ENCODE measurements at places on chromosomes 11 and 22.

DNA sequence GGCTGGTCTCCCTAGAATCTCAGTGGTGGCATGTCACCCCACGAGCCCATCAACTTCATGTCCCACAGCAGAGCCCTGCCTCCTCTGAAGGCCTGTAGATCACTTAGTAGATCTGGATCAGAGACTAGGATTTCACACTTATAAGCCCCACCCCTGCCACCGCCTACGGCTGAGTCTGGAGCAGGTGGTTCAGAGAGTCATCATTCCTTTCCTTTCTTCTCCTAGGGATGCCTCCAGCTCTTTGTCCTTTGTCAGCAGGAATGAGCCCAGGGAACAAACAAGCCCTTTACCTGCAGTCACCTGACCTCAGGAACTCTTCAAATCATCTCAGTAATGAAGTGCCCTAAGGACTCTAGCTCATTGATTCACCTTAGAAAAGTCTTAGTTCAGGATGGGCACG, 37.8 kb downstream of the SCGB1A1 start:
- no peak for DNase-seq

- DNase-seq = peak; percentile 64
Observed at GRCh38 chr11:114036147-114036811, 23.2 kb upstream of the ZBTB16 start.

GRCh38 chr11:14255238-14255534, 103.8 kb downstream of the RRAS2 start:
- DNase-seq = peak; percentile 61

DNA sequence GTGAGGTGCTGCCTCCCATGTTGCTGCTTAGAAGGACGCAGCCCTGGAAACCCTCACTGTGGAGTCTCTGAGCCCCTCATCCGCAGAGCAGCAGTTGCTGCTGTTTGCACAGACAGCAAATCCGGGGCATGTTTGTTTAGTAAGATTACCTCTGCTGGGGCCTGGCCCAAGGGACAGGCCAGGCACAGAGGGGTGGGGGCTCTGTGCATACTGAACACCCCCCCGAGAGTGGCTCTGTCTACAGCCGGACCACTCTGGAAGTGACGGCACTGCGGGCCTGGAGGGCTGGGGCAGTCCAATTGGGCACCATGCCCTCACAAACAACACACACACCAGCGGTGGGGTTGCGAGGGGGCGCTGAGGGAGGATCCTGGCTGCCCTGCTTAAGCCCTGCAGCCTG, 22.9 kb upstream of the CCDC188 start:
- no peak for DNase-seq

DNA sequence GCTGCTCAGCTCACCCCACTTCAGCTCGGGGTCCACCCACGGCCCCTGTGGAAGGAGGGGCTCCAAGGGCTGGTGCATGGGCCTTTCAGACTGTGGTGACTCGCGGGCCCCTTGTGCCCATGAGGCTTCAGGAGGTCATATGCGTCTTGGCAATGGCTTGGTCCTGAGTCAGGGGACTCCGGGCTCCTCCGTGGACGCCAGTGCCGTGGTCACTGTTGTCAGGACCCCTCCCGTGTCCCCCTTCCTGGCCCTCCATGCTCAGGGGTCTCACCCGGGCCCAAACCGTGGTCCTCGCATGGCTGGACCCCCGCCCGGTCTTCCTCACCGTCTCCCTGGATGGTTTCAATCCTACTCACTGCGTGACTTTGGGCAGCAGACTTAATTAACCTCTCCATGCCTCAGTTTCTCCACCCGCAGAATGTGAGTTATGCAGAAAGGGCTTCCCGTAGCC, 436.4 kb downstream of the TBC1D22A start:
- no peak for DNase-seq

DNA sequence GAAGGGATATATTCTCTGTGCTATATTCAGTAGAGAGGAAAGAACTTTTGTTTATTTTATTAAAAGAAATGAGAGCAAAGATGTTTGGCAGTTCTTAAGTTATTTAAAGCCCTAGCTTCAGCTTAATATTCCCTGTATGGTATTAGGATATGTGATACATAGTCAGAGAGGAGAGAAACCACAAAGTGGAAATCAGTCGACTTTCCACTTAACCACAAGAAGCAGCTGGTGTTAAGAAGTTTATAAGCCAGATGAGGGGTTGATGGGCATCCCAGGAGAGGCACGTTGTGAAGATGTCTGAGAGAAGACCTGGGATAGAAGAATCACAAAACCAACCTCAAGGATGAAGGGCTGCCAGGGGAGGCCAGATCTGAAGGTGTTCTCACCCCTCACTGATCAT, 23.3 kb upstream of the PHF21B start:
- no peak for DNase-seq

DNA sequence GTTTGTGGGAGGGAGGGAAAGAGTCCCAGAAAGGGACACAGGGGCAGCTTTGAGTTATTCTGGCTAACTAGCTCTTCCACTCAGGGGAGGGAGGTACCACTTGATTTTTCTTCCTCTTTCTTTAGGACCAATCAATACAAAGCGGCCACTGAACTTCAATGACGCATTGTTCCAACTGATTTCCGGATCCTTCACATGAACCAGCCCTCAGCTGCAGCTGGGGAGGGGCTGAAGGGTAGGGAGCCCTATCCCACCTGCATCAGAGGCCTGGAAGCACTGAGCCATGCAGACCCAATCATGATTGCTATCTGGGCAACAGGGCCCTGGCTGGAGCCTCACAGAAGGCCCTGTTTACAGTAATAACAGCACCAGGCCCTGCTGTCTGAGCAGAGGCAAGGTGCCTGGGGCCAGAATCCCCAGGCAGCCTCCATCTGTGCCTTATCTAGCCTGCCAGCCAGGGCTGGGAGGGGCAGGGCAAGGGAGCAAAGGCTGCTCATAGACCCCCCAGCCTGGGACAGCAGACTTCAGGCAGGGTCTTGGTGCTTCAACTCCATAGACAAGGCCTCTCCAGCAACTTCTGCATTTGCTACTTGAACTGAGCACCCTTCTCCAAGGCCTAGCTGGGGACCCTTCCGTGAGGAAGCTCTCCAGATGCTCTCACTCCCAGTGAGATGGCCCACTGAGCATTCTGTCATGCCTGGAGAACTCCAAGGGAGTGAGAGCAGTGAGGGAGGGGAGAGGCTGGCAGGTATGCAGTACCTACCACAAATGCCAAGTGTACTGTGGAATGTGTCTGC, 22.5 kb downstream of the CLPB start:
- DNase-seq = no peak

DNA sequence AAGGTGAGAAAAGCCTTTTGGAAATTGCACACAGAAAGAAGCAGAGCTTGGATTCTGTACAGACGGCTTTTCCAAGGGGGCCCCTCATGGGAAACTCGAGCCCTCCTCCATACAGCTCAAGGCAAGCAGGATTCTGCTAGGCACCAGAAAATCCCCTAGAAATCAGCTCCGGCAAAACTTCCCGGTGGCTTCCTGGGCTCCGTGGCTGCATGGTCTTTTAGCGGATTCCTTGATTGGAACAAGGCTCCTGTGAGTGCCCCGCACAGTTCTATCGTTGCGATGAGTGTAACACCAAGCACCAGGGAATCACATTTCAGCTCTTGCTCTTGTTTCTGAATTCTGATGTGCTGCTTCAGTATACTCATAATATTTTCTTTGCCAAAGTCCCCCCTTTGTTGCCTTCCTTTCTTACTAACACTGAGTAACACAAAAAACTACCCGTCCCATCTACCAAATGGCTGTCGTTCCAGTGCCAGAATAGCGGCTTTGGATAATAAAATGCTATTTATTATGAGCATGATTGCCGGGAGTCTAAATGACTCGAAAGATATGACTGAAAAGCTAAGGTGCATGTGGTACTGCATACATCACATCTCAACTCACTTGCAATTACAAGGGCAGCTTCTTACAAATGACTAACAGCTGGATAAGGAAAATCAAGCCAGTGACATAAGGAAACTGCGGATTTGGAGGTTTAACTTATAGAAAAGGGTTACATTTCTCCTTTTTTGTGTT, 494.1 kb downstream of the DLG2 start:
- no peak for DNase-seq
